ENCODE measurements at places on chromosomes 7 and 10.

- DNase-seq: peak; percentile 79
Observed at GRCh38 chr10:24723788-24724380, at the start of gene ARHGAP21. Gene ARHGAP21, minus strand, starts transcription at chr10:24723887. Its CDS starts 1,988 bp downstream, at chr10:24721899.

GRCh38 chr10:13608246-13608853, 21.6 kb downstream of the PRPF18 start:
- no peak for DNase-seq

- DNase-seq: no peak
Observed at GRCh38 chr7:55441774-55442522, 76.8 kb downstream of the LANCL2 start.

GRCh38 chr10:4266416-4267085, 481.5 kb upstream of the KLF6 start:
- DNase-seq: no peak
